ENCODE measurements at places on chromosomes 4 and X.

DNA sequence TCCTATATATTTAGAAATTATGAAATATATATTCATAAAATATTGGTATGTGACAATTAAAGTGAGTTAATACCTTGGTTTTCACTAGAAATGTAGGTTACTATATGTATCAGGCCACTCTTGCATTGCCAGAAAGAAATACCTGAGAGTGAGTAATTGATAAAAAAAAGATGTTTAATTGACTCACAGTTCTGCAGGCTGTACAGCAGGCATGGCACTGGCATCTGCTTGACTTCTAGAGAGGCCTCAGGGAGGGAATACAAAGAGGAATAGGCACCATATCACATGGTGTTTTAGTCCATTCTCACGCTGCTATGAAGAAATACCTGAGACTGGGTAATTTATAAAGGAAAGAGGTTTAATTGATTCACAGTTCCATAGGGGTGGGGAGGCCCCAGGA lies 1560.6 kb downstream of the STIM2 start:
- no peak for DNase-seq

DNA sequence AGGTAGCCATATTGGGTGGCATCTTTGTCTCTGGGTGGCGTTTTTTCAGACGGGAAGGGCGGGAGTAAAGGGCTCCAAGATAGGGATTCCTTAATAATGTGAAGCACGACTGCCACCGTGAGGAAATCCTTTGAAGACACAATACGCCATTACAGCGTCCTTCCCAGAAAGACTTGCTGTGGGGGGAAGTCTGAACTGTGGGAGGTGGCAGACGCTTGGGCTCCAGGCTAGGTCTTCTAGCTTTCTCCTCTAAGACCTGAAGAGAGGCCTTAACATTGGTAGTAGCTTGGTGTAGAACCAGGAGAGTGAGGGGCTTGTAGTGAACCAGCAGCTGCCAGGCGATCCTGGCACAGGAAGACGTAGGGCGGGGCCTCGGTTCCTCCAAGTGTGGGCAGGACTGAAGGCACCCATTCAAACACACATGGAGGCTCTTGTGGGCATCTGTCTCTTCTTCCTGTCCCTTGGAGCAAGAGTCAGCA lies 197.3 kb downstream of the OR13H1 start:
- DNase-seq = no peak

DNA sequence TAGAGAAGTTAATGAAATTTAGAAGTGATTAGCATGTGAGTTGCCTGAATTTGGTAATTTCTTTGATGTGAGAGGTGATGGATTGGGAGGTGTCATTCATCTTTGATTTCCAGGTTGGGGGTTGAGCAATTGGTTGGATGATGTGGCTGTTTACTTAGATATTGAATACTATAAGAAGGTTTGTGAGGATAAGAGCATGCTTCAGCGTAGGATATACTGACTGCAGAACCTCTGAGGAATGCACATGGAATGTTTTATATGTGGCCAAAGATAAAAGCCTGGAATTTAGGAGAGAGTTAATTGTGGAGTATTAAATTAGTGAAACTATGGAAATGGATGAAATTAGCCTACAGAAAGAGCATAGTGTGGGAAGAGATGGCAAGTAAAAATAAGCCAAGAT lies 165.4 kb upstream of the MAD2L1 start:
- no peak for DNase-seq

DNA sequence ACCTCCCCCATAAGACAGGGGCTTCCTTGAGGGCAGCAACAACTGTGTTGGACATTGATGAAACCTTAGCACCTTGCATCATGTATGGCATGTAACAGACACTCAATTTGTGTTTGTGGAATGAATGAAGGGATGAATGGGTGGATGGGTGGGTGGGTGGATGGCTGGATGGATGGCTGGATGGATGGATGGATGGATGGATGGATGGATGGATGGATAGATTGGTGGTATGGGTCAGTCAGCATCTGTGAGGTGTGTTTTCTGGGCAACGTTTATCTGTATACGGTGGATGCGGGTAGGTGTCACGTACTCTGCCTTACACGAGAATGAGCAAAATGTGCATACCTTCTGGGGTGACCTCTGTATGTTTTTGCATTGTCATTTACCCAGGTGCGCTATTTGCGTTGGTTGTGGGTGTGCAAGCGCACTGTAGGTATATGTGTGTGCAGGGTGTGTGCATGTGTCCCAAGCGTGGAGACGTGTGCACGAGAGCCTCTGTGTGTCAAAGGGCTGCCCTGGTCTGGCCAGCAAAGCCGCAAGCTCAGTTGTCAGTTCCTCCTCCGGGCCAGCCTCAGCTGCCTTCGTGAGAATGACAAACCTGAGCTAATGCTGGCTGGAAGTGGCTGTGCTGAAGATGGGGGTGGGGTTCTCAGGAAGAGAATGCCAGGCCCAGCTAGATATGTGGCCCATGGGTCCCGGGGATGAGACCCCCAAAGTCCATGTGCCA lies 26.5 kb downstream of the ELF4 start:
- no peak for DNase-seq

DNA sequence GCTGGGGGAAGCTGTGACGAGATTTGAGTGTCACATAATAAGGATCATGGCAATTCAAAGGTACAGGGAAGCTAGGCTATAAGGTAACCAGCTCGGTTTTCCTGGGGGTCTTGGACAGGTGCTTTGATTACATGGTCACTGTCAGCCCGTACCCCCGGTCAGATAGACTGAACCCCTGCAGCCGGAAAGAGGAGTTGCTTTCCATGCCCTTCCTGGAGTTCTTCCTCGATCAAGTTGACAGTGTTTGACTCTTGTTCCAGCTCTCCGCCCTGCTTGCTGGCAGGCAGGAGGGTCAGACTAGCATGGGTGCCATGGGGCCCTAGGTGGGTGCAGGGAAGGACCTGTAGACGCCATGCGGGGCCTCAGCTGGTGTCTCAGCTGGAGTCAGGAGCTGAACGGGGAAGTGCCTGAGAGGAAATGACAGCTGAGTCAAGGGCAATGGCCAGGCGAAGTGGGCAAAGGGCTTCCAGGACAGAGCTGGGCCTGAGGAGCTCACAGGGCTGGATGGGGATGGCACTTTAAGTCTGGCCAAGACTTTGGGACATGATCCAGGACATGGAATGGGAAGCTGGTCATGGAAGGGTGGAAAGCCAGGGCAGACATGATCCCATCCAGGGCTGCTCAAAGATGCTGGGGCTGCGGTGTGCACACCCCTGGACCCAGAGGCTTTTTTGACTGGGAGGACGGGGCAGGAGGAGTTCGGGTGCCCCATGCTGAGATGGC lies 1.6 kb downstream of the TMEM187 start:
- no peak for DNase-seq

DNA sequence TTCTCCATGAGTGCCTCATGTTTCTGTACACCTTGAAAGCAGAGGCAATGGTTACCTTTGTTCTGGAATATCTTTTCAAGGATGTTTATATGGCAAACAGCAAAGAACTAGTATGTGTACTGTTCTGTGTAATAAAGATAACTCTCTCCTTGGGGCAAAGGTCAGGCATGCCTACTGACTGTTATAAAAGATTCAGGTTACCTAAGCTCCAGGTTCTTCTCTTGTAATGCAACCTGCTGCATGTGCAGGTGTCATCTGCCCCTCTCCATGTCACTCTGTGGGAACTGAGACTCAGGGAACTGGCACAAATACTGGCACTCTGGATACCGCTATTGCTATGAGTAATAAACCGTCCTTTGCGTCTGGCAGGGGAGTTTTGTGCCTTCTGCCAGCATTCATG lies 5.4 kb upstream of the TRPC3 start:
- no peak for DNase-seq

DNA sequence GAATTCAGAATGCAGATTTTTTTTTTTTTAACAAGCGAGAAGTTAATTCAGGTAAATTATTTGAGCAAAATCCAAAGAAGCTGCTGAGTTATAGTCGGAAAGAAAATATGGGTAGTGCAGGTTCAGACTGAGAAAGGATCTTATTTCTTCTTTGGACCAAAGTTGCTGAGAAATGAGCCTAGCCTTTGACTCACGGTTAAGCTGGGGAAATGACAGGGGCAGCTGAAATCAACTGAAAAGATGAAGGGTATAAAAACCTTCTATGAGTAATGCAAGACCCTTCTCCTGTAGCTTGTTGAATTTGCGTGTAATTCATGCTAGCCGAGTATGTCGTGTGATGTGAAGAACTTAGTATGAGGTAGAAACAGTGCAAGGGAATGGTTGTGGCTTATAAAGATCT lies 63.0 kb downstream of the KIAA0232 start:
- DNase-seq = no peak

DNA sequence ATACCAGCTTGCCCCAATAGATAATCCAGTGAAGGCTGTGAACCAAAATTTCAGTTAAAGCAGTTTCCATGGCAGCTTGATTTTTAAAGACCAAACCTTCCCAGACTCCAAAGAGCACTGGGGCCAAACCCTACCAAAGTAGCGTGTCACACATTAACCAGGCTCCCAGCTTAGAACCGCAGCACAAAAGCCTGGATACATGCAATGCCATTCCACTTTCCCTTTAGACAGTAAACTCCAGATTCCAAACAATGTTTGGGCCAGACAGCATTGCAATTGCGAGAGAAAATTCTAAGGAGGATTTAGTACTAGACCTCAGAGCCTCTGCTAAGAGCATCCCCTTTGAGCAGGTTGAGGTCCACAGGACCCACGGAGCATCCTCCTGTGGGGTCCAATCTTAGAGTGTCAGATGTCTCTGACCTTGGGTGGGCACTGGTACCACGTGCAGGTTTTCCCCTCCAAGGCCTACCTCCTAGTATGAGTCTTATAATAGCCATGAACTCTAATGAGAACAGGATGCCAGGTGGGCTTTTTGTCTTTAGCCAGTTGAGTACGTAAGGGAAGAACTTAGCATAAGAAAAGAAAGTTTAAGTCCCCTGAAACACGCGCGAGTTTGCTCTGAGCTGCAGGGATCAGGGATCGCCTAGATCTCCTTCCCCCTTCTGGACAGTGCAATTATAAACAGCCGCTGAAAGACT lies 38.8 kb downstream of the MGARP start:
- DNase-seq = no peak

GRCh38 chr4:54660591-54660990 lies 2.8 kb downstream of the KIT start:
- DNase-seq = peak; percentile 56

DNA sequence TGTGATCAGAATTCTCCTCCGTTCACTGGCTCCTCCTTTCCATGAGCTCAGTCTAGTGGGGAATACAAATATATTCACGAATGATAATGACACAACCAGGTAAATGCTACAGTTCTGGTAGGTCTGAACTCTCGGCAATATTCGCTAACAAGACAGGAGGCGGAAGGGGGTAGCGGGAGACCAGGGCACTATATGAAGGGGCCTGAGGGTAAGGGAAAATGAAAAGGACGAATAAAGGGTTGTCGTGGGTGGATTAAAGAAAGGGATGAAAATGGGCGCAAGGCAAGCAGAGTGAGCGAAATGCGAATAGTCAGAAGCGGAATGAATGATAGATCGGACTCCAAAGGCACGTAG lies 743 bp downstream of the NKAP start:
- DNase-seq = no peak

- DNase-seq = peak; percentile 71
Measured at GRCh38 chr4:80196922-80197573, at the start of gene PRDM8. PRDM8 (plus strand) TSS chr4:80197503; CDS start chr4:80200081, 2,578 bp downstream.

DNA sequence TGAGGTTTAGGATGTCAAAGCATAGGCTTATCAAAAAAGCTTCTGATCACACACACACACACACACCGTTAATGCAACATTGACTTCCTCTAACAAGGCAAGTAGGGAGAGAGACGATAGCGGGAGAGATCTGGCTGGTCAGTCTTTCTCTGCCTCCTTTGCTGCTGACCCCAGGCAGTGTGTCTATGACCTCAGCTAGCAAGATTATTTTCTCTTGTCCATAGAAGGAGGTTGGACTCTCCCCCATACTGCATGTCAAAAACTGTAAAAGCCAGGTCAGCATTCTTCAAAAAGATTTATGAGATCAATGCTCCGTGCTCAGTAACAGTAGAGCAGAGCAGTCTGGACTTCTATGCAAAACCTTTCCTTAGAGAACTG lies 63.5 kb upstream of the PGM2 start:
- DNase-seq = no peak

DNA sequence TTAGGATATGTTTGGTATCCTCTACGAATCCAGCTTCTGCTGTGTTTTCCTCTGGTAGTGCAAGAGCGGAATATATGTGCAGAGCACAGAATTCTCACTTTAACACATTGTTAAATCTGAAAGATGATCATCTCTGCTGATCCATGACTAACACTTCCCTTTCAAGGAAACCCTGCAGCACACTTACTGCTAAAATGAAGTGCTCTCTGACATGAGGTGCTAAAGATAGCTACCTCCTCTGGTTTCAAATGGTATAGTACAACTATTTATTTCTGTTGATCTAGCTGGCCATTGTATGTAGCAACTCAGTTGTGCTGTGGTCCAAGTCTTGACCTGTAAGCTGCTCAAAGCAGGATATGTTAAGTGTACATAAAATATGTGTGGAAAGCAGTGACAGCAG lies 162.4 kb upstream of the FMR1 start:
- no peak for DNase-seq

GRCh38 chrX:2162695-2163094 lies 338.1 kb downstream of the DHRSX start:
- no peak for DNase-seq

GRCh38 chr4:152509595-152510225 lies 26.2 kb downstream of the FBXW7 start:
- no peak for DNase-seq

- no peak for DNase-seq
Measured at GRCh38 chr4:515251-515650, 16.2 kb downstream of the PIGG start.

- DNase-seq = no peak
Measured at GRCh38 chrX:150329868-150330267, 33.2 kb upstream of the MAMLD1 start.

DNA sequence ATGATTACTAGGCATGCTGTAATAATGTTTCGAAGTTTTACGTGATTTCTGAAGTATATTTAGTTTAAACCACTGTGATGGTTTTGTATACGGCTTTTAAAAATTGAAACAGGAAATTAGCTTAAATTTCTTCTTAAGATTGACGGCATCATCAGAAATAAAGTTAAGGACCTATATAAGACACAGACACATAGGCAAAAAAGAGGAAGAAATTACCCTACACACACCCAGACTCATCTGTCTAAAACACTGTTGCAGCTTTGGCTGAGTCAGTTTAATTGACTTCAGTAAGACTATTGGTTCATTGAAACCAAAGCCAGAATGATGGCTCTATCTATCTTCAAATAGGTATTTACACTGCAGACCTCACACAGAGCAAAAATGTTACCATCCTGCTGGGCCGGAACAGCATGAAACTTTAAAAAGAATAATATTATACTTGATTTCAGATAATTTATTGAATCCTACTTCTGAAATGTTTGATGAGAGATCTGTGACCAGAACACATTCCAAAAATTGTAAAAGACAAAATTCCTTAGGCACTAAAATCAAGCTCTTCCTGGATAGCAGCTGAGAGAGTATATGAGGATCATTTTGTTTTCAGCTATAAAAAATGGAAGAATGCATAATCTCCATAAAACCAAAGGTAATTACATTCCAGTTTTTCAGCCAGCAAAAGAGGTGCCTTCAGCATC lies 4.5 kb downstream of the HHIP start:
- DNase-seq = no peak

All from AG20443 (cell line).